Omental fat pad (tissue), 4 donors: ENCODE measurements at places on chromosomes 11 and 22. TPM values are rescaled to one million over a fixed set of nuclear protein-coding genes. Genes with fewer than 3 reads are reported as not detected.
A peak's percentile ranks its signal among the peaks of the same experiment; 100 is the strongest.

- no peak for DNase-seq
Measured at GRCh38 chr22:33380789-33381530, 322.8 kb upstream of the SYN3 start.

DNA sequence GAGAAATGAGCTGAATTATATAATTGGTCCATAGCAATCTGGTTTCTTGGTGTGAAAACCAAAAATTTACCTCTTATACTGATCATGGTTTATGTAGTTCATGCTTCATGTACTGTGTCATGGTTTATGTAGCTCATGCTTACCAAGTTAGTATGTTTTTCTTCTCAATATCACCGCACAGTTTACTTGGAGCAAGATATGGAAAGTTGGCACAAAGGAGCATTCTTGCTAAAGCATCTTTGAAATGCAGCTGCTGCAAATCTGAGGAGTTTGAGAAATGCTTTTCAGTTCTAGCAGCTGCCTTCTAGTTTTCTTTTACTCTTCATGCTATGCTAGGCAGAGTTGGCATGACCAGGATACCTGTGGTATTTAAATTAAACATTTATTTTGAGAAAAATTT is 4.5 kb downstream of the OR10G7 start:
- DNase-seq = no peak

GRCh38 chr11:13699041-13699440 is 30.6 kb downstream of the FAR1 start:
- no peak for DNase-seq

DNA sequence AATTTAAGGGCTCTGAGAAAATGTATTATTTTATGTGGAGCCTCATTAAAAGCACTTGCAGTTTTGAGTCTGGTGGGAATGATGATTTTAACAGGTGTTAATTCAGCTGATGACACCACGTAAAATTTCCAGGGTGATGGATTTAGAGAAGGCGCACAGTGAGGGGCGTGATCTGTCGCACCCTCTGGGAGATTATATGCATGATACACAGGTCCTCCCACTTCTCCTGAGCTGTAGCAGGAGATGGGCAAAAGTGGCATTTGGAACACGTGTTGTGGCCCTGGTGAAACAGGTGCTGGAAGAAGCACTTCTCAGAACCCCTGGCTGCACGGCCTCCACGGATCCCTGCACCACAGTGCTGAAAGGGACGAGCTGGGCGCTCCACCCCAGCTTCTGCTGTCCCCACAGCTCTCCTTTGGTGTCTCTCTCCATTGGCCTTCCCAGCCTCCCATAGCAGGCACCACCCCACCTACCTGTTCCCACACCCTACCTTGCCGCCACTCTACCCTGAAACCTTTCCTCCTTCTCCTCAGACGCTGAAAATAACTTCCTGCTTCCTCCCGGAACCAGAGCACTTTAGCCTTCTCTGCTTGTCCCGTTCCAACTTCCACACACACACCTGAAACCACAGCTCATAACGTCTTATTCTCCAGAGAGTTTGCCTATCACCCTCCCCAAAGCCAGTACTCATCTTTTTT is 6.9 kb upstream of the SORL1 start:
- no peak for DNase-seq

- DNase-seq = no peak
Measured at GRCh38 chr11:927871-928270, 2.2 kb downstream of the AP2A2 start.

GRCh38 chr22:21712751-21713427 is 22.7 kb downstream of the YPEL1 start:
- no peak for DNase-seq

DNA sequence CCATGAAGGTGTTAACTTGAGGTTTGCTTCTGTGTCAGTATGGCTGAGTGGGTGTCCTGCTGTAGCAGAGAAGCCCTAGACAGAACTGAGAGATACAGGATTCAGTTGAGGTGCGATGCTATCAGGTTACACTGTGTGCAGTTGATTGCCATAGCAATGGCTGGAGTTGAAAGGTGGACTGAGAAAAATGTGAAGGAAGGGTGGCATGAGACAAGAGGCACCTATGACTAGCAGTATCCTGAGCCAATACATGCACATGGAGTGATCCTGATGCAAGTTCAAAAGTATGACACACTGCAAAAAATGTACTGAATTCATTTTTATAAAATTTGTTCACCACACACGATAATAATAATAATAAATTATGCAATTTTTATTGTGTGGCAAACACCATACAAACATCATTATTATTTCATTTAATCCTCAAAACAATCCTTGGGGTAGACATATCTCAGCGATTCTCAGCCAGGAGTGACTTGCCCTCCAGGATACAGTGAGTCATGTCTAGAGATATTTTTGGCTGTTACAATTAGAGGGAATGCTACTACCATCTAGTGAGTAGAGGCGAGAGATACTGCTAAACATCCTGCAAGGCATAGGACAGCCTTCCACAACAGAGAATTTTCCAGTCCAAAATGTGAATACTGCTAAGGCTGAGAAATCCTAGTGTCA is 3.9 kb upstream of the PIWIL4 start:
- no peak for DNase-seq

DNA sequence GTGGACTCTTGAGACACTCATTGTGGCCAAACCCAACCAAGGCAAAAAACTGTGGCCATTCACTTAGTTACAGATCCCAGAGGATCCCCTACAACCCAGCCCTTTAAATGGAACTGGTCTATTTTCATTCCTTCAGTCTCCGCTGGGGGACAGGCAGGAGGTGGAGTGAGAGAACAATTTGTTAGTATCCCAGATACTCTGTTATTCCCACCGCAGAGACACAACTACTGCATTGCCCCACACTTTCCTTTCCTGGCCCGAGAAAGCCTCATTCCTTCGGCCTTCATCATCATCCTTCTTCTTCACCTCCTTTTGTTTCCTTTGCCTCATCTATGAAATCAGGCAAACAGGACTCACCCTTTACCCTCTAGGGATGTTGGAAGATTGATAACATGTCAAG is 191.1 kb downstream of the NTM start:
- no peak for DNase-seq

GRCh38 chr11:94139416-94139815 is 10.8 kb downstream of the PANX1 start:
- no peak for DNase-seq

DNA sequence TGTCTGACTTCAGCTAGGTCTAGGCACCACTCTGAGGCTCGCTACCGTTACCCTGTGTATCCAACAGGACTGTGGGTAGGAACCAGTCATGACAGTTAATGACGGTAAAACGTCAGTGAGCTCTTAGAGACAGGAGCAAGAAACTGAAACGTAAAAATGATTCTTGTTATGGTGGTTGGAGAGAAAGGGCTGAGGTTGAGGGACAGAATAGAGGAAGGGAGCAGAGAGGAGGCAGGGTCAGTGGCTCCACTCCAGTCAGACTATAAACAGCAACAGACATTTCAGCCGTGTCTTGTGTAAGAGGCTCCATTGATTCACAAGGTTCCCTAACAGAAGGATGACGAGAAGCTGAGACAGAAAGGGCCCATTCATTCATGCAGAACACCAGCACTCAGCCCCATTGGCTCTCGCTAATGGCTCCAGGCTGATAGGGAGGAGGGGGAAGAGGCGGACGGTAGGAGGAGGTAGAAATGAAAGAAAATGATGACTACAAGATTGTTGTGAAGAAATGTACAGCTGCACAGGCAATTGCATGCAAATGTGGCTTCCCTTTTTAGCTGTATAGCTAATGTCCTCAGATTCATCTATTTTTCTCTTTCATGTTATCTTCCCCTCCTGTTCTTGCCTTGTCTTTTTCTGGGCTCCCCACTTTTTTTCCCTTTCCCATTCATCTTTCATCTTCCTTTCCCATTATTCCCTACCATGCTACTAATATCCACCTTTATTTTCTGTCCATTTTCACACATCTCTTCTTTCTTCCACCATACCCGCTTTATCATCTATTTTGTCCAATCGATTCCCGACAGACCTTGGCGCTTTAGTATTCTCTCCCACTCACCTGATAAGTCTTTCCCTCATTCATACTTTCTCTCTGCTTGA is 34.3 kb downstream of the ETS1 start:
- no peak for DNase-seq

GRCh38 chr11:1555713-1556153 is 16.3 kb downstream of the DUSP8 start:
- DNase-seq = no peak

- no peak for DNase-seq
Measured at GRCh38 chr11:133708547-133709051, 136.7 kb downstream of the SPATA19 start.

DNA sequence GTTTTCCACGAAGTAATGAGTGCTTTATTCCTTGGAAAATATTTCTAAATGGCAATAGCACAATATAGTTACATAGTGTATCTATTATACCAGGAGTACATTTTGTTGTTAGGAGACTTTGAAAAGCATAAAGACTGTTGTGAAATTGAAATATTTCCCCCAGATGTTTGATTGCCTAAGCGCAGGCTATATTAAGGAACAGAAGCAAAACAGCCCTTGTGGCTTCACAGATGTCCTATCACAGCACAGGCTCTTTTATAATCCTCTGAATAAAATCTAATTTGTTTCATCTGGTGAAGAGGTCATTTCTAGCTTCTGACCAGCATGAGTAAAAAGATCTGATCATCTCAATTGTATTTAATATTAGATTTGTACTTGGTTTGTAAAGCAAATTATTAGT is 48.2 kb downstream of the BSX start:
- no peak for DNase-seq

- peak; percentile 38 for DNase-seq
Measured at GRCh38 chr22:35589071-35589755, 27.9 kb downstream of the MB start.

DNA sequence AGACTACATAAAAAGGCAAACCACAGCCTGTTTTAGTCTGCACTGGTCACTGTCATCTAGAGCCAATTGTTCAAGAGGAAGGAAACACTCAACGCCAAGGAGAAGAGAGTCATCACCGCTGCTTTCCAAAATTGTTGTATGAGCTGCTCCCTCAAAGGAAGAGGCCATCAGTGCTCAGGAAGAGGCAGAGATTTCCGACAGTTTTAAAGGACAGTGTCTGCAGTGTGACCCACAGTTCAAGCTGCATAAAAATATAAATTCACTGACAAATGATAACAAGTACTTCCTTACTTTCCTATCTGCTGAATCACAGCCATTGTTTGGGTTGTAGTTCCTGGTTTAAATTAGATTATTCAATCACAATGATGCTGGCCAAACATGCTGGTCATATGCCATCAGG is 16.4 kb downstream of the PRCP start:
- no peak for DNase-seq

GRCh38 chr11:19672586-19673206 is 39.9 kb upstream of the NAV2 start:
- DNase-seq = no peak

GRCh38 chr11:86938900-86939880 is 16.0 kb downstream of the FZD4 start:
- no peak for DNase-seq

GRCh38 chr11:28077521-28077920 is 30.4 kb downstream of the KIF18A start:
- no peak for DNase-seq

DNA sequence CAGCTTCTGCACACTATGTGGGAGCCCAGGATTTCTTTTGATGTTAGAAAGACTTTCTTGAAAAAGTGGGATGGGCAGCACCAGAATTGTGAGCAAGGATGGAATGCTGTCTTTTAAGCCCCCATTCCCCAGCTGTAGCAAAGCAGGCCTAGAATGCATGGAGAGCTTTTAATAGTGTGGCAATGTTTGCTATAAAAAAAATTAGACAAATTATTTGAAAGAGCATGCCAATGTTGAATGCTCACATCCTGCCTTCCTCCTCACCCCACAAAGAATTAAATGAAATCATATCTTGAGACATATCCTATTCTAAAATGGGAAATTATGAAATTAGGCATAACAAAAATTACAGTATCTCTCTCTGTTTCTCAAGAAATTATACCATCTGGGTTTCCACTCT is 154.7 kb downstream of the C11orf91 start:
- DNase-seq = no peak

DNA sequence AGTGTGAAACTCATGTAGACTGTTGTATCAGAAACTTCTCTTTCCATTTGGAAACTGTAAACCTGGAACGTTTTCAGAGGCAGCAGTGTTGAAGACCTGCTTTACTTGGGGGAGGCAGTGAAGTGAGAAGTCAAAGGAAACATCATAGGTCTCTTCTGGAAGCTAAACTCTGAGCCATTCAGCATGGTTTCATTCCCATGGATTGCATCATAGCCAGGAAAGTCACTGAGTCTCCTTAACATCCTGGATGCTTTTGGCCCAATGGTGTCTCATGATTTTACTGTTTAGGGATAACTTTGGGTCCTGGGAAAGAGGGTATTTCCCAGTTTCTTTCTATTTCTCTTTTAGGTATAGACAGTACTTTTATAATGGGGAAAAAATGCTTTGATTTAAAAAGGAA is 153.2 kb upstream of the E2F8 start:
- no peak for DNase-seq

GRCh38 chr22:49920859-49921258 is 2.4 kb downstream of the CRELD2 start:
- no peak for DNase-seq

DNA sequence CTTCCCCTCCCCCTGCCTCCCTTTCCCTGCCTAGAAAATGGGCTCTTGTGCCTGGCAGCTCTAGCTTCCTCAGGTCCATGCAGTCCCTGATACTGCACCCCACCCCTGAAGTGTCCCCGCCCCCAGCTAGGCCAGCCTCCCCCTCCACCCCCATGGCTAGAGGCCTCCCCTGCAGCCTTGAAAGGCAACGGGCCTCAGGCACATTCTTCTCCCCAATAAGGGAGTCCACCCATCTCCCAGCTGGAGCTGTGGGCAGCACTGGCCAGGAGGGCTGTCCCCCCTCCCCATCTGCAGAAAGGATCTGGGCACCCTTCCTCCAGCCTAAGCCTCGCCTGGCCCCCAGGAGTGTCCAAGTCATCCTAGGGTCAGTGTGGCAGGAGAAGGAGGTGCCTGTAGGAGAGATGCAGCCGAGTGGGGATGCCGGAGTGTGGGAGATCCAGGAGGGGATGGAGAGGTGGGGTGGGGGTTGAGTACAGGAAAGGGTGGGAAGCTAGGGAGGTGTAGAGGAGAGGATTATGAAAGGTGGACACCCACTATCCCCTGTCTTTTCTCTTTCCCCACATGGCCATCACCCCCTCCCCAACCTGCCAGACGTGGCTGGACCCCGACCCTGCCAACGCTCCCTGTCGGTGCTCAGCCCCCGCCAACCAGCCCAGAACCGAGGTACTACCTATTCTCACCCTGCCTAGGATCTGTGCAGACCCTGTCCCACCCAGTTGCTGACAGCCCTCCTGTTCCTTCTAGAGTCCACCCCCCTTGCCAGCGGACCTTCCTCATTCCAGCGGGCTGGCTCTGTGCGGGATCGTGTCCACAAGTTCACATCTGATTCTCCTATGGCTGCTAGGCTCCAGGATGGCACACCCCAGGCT is 9.3 kb downstream of the SMTN start:
- no peak for DNase-seq

OR8I2 gene
- total RNA-seq = not detected

P2RY6 gene
- 2.5 TPM for total RNA-seq

ADAMTS15 gene
- total RNA-seq = 26.4 TPM

IRAG1 gene
- 10.3 TPM for total RNA-seq

CNTF gene
- 2.5 TPM for total RNA-seq

INS gene
- not detected for total RNA-seq

GALNT18 gene
- total RNA-seq = 47.4 TPM

EXPH5 gene
- total RNA-seq = 0.32 TPM

SLC16A8 gene
- total RNA-seq = 3.2 TPM

PANX3 gene
- not detected for total RNA-seq

PATE2 gene
- not detected for total RNA-seq

OR2AG2 gene
- total RNA-seq = not detected

MAP6 gene
- total RNA-seq = 3.2 TPM
